ENCODE measurements at places on chromosomes 6 and 20.
A peak's percentile ranks its signal among the peaks of the same experiment; 100 is the strongest.

- DNase-seq = no peak
Observed at GRCh38 chr6:128498234-128498633, 22.2 kb downstream of the PTPRK start.

DNA sequence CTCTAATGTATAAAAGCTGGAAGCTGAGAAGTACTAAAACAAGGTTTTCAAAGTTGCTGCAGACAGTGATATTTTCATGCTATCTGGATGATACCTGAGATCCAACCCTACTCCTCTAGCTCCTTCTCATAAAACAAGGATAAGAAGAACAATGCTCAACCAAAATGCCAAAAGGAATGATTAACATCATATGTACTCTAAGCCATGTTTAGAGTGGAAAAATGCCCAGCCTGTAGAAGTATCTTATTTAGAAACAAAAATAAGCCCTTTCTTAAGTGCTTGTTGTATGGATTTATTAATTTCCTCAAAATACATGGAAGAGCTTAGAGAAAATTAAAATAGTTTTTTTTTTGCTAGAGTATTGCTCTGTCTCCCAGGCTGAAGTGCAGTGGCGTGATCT, 23.7 kb downstream of the ECHDC1 start:
- no peak for DNase-seq

GRCh38 chr20:36802326-36803222, 29.0 kb upstream of the DSN1 start:
- DNase-seq = no peak

GRCh38 chr6:45486736-45487135, 109.0 kb upstream of the SUPT3H start:
- DNase-seq = peak; percentile 70

DNA sequence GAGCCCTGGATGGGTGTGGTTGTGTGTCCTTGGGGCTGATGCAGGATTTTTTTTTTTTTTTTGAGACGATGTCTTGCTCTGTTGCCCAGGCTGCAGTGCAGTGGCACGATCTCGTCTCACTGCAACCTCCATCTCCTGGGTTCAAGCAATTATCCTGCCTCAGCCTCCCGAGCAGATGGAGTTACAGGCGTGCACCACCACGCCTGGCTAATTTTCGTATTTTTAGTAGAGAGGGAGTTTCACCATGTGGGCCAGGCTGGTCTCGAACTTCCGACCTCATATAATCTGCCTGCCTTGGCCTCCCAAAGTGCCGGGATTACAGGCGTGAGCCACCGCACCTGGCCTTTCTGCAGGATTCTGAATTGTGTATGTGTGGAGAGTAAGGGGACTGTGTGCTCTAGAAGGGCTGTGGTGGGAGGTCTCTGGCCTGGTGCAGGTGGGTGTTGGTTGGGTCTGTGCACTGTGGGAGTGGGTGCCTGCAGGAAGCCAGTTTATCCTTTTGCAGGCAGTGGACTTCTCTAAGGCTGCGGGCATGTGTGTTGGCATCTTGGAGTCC, 11.0 kb upstream of the ID1 start:
- DNase-seq = no peak

GRCh38 chr6:150695652-150696051, 96.0 kb downstream of the PLEKHG1 start:
- DNase-seq = no peak

DNA sequence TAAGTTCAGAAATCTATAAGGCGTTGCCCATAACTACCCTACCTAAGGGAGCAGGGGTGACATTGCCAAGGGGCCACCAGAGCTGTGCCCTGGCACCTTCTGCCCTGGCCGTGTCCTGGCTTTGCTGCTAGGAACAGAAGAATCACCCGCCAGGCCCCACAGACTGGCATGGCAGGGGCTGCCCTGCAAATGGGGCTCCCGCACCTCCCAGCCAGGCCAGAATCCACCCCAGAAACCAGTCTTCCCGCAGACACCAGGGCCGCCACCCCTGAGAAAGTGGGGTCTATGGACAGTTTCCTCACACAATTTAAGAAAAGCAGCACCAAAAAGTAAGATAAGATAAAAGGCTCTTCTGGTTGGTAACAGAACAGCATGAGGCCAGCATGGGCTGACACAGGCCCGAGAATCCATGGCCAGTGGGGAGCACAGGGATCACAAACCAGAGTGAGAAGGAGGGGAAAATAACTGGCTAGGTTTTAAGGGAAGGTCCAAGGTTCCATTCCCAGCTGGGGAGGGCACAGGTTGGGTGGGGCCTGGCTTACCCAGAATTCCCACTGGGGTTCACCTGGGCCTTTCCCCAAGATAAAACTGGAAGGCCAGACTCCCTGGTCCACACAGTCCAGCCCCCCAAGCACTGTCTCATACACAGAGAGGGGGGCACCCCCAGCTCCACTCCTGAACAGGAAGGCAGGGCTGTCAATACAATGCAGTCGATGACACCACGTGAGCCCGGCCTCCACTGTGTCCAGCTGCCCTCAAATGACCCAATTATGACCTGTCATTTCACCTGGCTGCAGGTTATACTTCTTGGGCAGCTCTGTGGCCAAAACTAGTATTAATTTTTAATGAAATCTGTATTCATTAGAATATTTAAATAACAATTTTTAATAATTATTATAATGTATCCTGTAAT, 59.4 kb downstream of the PYGB start:
- no peak for DNase-seq

GRCh38 chr6:111806165-111806547, 67.1 kb downstream of the FYN start:
- DNase-seq = peak; percentile 48

DNA sequence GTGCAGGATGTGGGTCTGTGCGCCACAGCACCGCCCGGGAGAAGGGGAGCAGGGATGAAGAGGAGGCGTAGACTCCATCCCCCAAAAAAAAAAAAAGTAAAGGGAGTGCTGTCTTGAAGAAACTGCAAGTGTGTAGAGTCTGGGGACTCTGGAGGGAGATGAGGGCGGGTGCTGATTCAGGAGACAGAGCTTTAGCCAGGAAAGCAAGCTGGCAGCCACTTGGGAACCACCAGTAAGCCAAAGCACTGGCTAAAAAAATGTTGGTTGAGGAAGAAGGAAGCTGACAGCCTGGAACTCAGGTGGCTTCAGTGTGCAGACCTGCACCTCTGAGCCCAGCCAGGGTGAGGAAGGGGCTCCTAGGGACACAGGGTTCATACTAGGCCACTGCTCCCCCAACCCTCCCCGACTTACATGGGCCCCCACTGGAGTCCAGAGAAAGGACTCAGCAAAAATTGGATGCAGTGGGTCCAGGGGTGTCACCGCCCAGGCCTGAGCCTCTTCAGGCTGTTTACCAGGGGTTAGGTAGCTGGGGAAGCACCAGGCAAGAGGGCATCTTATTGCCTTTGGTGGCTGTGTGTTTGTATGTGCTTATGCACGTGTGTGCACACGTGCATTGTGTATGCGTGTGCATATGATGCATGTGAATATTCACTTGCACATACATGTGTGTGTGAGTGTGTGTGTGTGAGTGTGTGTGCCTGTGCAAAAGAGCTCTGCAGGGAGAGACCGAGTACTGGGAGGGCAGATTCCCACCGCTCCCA, 153.5 kb upstream of the MLN start:
- no peak for DNase-seq

DNA sequence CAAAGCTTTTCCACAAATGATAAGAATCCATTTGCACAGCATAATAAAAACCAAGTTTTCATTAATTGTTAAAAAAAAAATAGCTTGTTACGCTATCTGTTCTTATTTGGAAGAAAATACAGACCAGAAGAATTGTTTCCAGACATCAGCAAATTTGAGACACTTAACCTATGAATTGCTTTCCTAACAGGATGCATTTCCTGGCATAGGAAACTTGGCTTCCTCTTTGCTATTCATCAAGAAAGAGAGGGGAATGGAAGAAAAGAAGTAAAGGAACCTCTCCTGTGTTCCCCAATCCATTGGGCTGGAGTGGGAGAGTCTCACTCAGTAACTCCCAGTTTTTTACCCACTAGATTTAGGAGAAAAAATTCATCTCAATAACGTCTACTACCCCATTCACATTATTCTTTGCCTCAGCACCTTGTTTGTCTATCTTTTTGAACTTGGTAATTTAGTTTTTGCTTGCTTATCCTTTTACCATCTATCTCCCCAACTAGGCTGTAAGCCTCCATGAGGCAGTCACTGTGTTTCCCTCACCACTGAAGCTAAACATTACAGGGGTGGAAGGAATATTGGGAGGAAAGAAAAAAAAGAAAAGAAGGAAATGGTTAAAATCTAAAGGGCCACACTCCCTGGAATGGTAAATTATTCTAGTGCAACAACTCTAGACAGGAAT, 150.3 kb downstream of the COL21A1 start:
- no peak for DNase-seq

DNA sequence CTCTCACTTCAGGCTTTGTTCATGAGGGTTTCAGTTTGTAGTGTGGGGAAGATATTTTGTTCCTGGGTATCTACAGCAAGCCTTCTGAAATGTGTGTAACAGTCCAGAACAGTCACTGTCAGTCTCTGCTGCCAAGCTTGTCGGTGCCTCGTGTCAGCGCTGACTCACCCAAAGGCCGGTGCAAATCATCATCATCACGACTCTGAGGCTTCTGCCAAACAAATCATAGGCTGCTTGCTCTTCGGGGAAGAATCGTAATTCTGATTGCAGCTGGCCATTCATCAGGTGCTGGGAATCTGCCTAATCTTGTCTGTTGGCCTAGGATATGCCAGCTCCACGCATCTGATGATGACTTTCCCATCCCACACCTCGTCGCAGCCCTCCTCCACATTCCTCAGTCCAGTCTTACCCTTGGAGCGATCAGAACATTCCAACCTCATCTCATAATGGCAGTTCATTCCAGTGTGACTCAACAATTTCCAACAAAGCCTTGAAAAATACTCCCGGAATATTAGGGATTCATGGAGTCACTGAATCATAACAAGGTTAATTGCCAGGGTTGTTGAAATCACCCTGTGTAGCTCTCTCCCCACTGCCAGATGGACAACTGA, 40.9 kb downstream of the ALDH8A1 start:
- peak; percentile 34 for DNase-seq

GRCh38 chr20:56779452-56780143, 150.5 kb downstream of the TFAP2C start:
- no peak for DNase-seq

GRCh38 chr6:5174244-5174643, 86.5 kb downstream of the LYRM4 start:
- DNase-seq = no peak

DNA sequence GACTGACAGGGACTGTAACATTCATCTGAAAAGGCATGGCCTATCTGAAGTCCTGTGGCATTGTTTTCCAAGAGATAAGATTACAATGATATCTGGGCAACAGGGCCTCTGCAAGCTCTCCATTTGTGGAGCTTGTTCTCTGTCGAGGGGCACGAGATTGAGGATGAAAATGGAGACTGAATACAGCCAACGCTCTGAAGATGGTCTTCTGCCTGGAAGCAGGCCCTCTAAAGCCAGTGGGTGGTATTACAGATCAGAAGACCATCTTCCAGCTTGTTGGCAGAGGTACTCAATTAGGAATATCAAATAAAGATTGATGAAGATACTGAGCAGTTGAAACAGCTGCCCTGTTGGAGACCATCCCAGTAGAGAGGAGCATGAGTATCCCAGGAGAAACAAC, 288.2 kb downstream of the CENPW start:
- DNase-seq = no peak

- no peak for DNase-seq
Observed at GRCh38 chr6:30837432-30837831, 46.9 kb upstream of the DDR1 start.

DNA sequence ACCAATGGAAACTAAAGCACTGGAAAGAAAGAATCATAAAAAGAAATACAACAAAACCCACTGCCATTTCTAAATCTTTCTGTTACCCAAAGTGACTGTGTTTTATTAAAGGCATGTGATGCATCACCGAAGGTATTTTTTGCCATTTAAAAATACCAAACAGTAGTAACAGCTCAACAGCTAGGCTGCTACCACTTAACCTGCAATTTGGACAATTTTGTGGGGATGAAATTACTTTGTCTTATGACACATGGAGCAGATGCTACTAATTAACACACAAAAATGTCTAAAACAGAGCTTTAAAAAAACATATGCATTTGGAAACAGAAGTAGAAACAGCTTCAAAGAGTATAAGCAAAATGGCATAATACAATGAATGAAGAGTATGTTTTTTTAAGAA, 97.4 kb downstream of the ATXN1 start:
- no peak for DNase-seq

GRCh38 chr6:17928514-17929430, 58.7 kb downstream of the KIF13A start:
- DNase-seq = no peak

GRCh38 chr6:139473731-139474130, 99.3 kb upstream of the CITED2 start:
- no peak for DNase-seq

DNA sequence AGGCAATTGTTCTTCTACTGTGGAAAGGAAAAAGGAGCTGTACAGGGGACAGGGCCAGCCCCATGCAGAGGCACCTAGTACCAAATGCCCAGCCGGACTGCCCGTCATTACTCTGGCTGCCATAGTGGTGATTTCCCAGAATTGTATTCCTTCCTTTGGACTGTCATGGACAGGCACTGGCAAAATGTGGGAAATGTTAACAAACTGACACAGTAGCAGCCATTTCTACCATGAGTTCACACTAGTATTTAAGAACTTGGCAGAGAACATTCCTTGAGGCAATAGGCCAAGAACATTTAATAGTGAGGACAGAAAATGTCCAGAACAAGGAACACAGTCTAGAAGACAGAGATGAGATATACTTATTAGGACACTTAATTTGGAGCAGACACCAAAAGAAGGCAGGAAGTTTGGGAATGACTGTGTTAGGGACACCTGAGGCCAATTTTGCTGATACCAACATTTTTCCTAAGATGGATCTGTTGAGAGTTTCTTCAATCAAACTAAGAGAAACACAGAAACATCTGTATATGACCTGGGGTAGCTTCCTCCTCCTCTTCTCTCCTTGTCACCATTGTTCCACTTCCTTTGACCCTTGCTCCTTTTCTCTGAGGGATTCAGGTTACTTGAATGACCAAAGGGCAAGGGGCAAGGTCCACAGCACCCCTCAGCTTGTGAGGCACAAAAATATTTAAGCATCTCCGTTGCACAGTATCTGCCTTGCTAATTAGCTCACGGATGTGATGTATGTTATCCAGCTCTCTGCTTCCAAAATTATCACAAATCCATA, 14.9 kb downstream of the ADTRP start:
- no peak for DNase-seq

- DNase-seq = no peak
Observed at GRCh38 chr6:44800171-44800783, 412.8 kb downstream of the CDC5L start.

GRCh38 chr6:91697010-91697695, 1110.3 kb upstream of the MAP3K7 start:
- no peak for DNase-seq

- no peak for DNase-seq
Observed at GRCh38 chr20:59676851-59677182, 72.5 kb downstream of the PHACTR3 start.

All from suppressor macrophage treated with lipopolysaccharide for 1 hour (primary cell).